Stimulated activated CD4-positive, alpha-beta T cell treated with anti-CD3 and anti-CD28 coated beads, Interleukin-1b, Interleukin-23, amount 100 ng/mL, for 1 hour (primary cell): ENCODE measurements at places on chromosomes 1 and 21.

- DNase-seq: no peak
These were observed at the start of gene TTC24 for GRCh38 chr1:156579472-156579871. Gene TTC24 (plus strand): TSS chr1:156579723. CDS start chr1:156581365, 1,642 bp downstream.

DNA sequence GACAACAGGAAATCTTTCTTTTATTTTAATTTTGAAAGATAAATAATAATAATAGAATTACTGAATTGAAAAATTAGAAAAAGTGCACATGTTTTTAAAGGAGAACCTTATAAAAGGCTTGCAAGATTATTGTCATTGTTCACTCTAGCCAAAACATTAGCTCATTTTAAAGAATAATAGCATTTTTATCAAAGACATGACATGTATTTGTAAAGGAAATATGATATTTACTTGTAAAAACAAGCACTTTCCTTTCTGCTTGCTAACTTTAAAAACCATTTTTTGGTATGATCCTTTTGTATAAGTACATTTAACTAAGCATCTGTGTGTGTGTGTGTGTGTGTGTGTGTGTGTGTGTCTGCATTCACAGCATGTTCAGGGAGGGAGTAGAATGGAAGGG lies 156.3 kb upstream of the C1orf87 start:
- DNase-seq: no peak

- DNase-seq: no peak
These were observed 73.5 kb downstream of the CHODL start for GRCh38 chr21:18318156-18318555.

DNA sequence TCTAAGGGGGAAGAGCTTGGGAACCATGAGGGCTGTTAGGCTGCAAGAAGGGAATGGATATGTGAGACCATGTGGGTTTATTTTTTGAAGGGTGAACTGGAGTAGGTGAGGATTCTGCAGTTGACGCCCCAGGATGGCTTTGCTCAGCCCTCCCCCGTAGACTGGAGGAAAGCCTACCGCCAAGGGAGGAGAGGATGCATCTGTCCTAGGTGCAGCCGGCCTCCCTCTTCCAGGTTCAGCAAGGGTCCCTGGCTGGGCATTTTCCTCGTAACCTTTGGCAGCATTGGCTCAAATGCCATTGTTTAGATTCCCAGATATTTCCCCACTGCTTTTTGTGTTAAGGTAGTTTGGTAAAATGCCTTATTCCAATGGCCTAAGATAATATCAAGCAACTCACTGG lies 16.6 kb downstream of the TFF3 start:
- no peak for DNase-seq

DNA sequence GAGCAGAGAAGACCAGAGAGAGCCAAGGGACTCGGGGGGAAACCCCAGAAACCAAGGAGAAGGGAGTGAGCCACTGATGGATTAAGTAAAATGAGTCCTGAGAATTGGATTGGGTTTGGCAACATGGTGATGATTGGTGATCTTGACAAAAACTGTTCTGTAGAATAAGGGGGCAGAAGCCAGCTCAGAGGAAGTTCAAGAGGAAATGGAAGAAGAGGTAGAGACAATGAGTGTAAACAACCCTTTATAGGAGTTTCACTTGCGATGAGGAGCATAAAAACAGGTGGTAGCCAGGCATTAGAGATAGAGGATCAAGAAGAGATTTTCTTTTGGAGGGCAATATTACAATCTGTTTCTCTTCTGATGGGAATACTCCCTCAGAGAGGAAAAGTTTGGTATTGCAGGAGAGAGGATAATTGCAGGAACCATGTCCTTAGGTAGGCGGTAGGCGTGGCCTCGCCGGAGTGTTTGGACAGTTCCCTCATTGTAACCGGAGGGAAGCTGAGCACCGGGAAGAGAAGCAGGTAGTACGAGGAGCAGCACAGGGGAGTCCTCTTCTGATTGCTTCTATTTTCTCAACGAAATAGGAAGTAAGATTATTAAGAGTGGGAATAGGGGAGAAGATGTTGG lies 68.4 kb upstream of the TENT5C start:
- no peak for DNase-seq

DNA sequence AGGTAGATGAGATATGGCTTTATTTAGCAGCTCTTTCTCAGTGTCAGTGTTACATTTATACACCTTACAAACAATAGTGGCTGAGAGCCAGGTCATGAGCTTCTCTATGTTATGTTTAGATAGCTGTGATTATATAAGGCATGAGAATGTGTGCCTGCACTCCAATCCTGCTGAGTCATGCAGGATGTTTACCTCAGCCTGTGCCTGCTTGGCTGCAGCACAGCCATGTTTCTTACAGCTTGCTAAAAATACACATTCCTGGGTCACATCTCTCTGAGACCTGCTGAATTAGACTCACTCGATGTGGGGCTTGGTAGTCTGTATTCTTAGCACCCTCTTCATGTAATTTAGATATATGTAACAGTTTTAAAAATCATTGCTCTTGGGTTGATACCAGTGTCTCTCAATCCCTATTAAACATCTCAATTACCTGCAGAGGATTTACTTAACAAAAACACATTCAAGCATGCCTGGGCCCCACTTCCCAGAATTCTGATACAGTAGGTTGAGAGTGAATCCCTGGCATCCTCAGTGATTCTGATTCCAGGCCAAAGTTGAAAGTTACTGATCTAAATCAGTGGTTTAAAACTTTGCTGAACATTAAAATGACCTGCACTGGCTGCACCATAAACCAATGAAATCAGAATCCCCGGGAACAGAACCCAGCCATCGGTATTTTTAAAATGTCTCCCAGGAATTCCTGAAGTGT lies 107.5 kb downstream of the GDAP2 start:
- DNase-seq: no peak

DNA sequence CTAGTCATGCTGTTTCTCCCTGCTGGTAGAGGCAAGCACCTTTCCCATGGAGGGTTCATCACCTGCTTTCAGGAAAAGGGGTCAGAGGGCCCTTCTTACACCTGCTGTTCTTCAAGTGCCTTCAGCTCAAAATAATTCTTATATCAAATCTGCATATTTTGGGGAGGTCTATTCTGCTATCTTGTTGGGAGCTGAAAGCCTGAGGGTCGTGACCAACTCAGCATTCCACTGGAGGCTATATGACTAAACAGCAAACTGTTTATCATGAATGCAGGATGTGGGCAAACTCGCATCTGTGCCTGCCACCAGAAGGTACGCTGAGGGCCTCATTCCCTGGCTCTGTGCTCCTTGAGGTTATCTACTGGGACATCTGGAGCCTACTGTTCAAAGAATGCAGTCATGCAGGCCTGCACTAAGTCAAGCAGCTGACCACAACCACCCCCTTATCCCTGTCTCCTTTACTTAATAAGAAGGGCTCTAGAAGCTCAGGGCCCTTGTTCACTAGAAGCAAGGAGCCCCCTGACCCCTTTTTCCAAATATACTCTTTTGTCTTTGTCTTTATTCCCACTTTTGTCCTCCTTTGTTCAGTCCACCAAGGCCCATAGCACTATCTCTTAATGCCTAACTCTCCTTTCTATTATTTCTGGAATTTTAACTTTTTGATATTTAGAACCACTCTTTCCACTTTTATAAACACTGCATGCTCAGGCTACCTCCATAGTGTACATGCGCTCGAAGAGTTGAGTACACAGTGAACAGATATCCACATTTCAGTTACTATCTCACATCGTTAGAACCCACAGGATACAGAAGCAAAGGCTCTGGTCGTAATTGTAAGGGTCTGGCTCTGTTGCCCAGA lies 4.5 kb upstream of the TRIM17 start:
- no peak for DNase-seq

DNA sequence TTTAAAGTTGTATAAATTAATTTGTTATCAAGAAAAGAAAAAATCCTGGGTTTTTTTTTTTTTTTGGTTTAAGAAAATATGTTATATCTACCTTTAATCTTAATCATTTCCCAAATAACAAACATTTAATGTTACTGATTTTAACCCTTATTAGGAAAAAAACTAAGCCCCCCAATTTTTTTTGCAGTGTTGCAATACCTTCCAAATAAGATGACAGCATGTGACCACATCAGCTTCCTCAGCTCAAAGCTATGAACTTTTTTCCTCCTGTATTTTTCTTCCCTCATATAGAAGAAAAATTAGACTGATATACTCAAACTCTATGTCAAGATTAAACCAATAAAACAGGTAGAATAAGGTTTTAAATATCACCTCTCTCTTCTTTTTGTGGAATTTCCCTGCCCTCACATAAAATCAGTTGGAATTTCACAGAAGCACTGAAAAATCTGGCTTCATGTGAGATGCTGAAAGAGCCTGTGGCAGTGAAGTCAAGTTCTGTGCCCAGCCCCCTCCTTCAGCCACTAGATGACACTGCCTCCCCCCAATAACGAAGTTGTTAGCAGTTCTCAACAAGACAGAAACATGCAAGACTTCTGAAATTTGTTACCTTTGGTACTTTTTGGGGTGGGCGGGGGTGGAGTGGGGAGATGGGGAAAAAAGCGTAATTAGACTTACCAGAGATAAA lies 9.6 kb upstream of the SMYD2 start:
- no peak for DNase-seq

DNA sequence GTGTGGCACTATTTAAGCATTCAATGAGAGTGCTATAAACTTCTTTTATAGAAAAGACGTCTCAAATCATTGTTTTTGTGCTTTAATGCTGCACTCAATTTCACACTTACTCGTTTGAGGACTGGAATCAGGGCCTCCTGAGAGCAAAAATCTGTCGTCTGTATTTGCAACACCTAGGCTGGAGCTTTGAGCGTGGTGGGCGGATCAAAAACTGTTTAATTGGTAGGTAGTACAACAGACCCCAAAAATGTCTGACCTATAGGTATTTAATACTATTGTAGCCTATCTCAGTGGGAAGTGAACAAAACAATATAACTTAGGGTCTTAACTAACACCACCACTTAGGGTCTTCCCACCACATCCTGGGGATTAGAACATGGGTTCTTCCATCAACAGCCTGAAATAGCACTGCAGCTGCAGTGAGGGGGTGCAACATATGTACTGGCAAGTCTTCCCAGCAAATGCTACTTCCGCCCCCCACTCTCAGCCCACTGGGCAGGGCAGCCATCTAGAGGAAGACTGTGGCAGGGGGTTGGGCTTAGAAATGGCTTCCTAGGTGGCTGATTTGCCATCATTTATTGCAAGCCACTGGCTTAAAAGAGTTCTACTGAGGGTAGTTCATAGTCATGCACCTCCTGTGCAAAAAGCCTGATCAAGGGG lies 48.3 kb downstream of the CD46 start:
- DNase-seq: no peak

DNA sequence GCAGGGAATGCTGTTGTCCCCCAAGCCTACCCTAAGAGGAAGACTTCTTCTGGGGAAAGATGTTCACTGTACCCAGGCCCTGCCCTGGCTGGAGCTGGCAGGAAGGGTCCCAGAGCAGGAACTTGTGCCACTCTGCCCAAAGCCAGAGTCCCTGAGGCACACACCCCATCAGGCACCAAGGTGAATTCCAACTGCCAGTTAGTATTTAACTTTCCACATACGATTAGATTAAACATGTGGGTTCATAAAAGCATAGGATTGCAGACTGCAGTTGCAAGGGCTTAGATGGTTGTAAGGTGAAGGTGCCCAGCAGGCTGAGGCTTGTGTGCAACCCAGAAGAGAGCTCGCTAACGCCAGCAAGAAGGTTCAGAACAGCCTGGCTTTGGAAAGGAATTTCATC lies at the start of gene KCNE2:
Gene KCNE2, plus strand, starts transcription at position 274 of the 400 bp plus-strand sequence. CDS start 6,473 bp downstream, outside the sequence.
- no peak for DNase-seq

DNA sequence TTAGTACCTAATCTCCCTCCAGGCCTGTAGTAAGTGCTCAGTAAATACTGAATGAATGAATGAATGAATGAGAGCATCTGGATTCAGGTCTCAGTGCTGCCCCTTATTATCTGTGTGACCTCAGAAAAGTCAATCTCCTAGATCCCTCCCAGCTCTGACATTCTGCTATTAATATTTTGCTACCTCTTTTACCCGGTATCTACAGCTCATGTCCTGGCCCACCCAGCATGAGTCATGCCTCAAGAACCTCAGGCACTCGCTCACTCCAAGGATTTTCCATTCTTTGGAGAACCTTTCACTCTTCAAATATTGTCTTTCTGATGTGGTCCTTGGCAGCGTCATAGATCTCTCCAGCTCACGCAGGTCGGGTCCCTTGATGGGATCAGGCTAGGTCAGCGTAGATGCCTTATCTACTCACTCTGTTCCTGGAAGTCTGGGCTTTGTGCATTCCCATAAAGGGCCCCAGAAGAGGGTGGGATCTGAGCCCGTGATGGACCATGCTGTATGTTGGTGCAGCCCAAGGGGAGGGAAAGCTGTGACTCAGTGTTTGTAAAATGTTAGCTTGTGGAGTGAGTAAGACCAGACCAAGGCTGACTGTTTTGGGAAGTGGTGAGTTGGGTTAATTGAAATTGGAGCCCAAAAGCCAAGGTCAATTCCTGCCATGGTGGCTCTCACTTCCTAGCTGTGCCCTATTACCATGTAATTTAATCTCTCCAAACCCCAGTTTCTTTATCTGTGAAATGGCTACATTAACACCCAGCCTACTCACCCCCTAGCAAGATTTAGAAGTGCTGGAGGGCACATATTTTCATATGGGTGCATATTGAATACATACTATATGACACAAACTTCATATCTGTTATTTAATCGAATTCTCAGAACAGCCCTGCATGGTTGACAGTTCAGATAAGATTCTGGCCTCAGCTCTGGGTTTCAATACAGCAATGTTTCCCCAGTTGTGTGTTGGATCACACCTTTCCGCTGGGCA lies 214.1 kb upstream of the USP24 start:
- no peak for DNase-seq

GRCh38 chr1:151854658-151855057 lies 1.1 kb upstream of the THEM5 start:
- DNase-seq: no peak

GRCh38 chr1:20662110-20662475 lies 924 bp upstream of the DDOST start:
- no peak for DNase-seq

GRCh38 chr1:222413991-222414549 lies 133.8 kb downstream of the HHIPL2 start:
- DNase-seq: no peak

DNA sequence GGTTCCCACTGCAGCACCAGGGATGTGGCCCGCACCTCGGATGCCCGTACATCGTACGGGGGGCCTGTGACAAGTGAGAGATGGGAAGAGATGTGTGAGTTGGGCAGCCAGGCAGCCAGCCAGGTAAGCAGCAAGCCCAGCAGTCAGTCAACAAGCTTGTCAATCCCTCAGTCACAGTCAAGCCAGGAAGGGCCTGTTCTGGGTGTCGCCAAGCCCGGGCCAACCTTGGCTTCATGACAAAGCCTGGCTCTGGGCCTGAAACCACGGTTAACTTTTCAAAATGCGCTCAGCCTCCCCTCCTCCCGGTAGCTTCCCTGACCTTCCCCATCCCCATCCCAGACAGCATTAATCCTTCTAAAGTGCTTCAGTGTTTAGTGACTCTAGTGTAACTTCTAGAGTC lies 31.8 kb downstream of the MYOM3 start:
- DNase-seq: no peak
